GDM1 (cell line): ENCODE measurements at places on chromosomes 12 and 14.

- DNase-seq, result no peak
These were observed 2.0 kb downstream of the PTHLH start for GRCh38 chr12:27970401-27971120.

DNA sequence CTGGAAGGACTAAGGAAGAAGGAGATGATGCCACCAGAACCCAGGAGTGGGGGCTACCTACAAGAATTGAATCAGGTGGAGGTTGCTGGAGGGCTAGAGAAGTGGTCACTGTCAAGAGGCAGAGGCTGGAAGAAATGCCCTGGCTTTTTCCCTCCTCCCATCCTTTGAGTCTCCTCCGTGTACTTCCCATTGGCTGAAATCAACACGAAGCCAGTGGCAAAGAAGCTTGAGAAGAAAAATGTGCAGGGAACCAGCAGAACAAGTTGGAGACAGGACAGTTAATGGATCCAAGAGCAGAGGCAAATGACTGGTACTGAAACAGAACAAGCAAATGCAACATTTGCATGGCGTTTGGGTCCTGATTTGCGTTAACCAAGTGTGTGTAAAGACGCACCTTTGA is 9.1 kb upstream of the FBLN5 start:
- DNase-seq, result no peak

- no peak for DNase-seq
These were observed 153.5 kb upstream of the MAX start for GRCh38 chr14:65255583-65256461.

GRCh38 chr14:101887219-101887618 is 77.2 kb upstream of the DYNC1H1 start:
- no peak for DNase-seq

DNA sequence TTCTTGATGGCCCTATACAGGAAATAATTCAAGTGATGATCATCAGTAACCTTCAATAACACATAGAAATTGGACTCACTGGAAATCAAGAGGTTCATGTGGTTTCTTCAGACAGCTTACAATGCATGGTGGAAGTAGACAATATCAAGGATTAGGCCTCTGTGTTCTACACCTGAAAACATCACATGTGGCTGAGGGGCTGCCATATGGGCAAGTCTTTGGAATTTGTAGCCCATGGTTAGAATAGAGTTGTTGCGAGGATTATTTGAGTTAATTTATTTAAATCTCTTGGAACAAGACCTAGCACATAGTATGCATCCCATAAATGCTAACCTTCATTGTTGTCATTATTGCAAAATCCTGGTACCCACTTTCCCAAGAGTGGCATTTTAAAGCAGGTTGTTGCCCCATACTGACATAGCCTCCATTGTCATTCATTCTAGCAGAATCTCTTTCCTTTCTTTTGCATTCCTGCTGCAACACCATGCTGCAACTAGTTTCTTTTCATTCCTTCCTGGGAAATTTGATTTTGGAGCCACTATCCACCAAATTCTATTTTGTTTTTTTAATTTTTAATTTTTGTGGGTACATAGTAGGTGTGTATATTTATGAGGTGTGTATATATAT is 352.7 kb upstream of the NAV3 start:
- no peak for DNase-seq

GRCh38 chr12:115451780-115452736 is 768.1 kb upstream of the TBX3 start:
- DNase-seq, result no peak
